ENCODE measurements at places on chromosomes 2 and 18. TPM values are rescaled to one million over a fixed set of nuclear protein-coding genes. Genes with fewer than 3 reads are reported as not detected.

DNA sequence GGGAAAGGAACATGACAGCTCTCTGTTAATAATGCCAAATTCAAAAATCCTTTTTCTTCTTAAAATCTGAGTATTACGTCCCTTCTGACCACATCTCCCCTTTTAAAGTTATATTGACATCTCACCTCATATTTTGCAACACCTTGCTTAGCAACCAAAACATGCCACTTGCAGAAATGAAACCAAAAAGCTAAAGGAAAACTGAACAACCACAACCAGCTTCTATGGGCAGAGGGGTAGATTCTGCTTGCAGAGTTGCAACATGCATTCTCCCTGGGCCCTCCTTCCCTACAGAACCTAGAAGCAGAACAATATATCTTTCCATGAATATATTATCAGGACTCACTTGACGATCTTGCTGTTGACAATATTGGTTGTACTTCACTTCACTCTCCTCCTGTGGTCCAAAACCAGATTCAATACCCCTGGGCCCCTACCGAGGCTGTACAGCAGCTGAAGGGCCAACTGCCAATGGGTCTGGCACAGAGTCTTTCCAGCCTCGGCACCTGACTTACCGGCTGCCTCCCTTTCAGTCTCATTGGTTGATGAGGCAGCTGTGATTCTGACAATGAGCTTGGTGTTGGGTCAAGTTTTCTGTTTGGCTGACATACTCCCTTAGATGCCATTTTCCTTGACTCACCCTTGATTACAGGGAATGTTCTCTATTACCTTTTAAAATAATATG lies 616.6 kb downstream of the ZEB2 start:
- no peaks in the 10 kb centered on the region for H3K27me3 ChIP-seq
- peaks cover 2% of the 10 kb centered on the region for H3K4me1 ChIP-seq
- H3K27ac ChIP-seq = no peak overlapping the region
- no peaks in the 10 kb centered on the region for H3K36me3 ChIP-seq
- no peak overlapping the region for H3K4me3 ChIP-seq

DNA sequence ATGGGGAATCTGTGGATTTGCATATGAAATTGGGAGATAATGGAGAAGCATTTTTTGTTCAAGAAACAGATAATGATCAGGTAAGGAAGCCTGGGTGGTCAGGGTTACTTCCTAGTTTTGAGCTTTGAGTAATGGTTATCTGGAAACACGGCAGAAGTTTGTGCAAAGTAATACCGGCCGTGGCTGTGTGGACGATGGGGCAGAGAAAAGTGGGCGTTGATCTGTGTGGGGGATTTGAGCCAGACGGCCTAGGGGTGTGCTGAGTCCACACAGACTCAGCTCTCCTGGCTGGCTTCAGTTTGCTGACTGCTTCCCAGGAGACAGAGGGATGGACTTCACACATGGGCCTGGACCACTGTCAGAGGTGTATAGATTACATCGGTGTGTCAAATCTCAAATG lies 21.3 kb downstream of the LPIN1 start:
- H3K4me1 ChIP-seq = peaks cover 6% of the 10 kb centered on the region
- no peak overlapping the region for H3K27ac ChIP-seq
- no peaks in the 10 kb centered on the region for H3K27me3 ChIP-seq
- peaks cover 48% of the 10 kb centered on the region for H3K36me3 ChIP-seq

Gene RUFY4
- not detected for total RNA-seq

DNA sequence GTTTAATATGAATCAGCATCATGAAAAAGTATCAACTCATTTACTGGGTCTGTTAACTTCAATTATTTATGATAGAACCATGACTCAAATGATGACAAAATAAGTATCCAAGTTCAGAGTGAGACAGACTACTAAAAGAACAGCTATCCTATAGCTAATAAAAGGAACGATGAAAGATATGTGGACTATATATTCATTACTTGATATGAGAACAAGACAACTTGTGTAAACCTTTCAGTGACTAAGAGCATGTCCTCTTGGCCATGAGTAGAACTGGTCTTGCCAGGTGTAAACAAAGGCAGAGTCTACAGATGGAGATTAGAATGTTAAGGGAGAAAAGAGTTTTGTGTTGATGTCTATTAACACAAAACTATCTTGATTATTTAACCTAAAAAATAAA lies 360.4 kb upstream of the ZC3H15 start:
- no peak for DNase-seq
- H3K36me3 ChIP-seq = no peaks in the 10 kb centered on the region
- H3K27me3 ChIP-seq = peaks cover 6% of the 10 kb centered on the region
- H3K4me1 ChIP-seq = peaks cover 14% of the 10 kb centered on the region

- peak overlapping the region; percentile 93 for H3K4me3 ChIP-seq
- no peak for DNase-seq
- H3K27ac ChIP-seq = peak overlapping the region; percentile 99
Measured at GRCh38 chr2:177551989-177552421, 159.4 kb downstream of the AGPS start.

Gene HOXD9
- total RNA-seq = not detected

DNA sequence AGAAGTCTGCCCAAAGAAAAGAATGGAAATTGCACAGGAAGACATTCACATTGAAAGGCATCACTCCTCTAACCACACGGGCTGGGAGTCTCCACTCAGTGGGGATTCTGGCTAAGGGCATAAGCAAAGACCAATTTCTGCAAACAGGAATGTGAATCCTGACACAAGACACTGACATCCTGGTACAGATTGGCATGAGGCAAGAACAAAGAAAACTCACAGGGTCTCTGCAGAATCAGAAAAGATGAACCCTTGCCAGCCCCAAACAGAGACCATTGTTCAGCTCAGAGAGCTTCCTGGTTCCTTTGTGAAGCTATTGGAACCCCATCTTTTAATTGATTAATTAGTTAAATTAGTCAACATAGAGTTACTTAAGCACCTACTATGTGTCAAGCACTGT lies 82.3 kb downstream of the UPP2 start:
- no peak overlapping the region for H3K4me3 ChIP-seq
- H3K4me1 ChIP-seq = peaks cover 55% of the 10 kb centered on the region
- H3K27me3 ChIP-seq = no peaks in the 10 kb centered on the region
- H3K27ac ChIP-seq = peak overlapping the region; percentile 59

Gene HOXD4
- total RNA-seq = not detected

DNA sequence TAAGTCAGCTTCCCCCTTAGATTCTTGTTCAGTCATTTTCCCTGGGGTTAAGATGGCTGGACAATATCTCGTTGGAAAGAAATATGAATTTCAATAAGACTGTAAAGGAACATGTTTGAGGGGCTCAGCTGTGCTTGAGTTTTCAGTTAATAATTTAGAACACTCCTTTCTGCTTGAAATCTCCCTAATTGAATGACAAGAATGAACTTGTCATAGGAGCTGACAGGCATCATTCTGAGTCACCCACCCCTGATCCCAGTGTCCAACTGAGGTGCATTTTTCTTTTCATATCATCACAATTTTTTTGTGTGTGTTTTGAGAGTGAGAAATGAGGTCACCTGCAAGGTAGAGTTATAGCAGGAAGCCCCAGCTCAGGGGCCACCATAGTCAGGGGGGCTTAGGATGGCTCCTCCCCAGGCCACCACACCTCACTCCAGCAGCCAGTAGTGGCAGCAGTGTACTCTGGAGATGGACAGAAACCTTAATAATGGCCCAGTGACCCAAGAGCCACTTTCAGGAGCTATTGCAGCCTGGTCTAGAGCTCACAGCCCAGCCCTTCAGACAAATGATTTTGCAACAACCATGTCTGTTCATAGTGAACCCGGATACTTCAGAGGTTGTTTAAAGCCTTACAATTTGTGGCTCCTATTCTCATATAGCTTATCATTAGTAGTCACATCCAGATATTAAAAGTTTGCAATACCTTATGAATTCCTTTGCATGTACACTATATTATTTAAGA lies 174.5 kb downstream of the MAIP1 start:
- no peak overlapping the region for H3K27ac ChIP-seq
- H3K36me3 ChIP-seq = no peaks in the 10 kb centered on the region

Gene POTEF
- total RNA-seq = not detected

Gene MC4R
- total RNA-seq = not detected

- H3K4me1 ChIP-seq = peaks cover 17% of the 10 kb centered on the region
- peaks cover 89% of the 10 kb centered on the region for H3K27me3 ChIP-seq
- no peak for DNase-seq
- H3K4me3 ChIP-seq = peak overlapping the region; percentile 38
Measured at GRCh38 chr2:44801841-44802776, 139.4 kb upstream of the SIX3 start.

GRCh38 chr2:134465228-134466105 lies 211.6 kb downstream of the MGAT5 start:
- no peak overlapping the region for H3K27ac ChIP-seq
- H3K4me1 ChIP-seq = no peaks in the 10 kb centered on the region
- H3K27me3 ChIP-seq = no peaks in the 10 kb centered on the region
- no peaks in the 10 kb centered on the region for H3K36me3 ChIP-seq
- H3K4me3 ChIP-seq = no peak overlapping the region

Gene WDR12
- total RNA-seq = 49.3 TPM

- peak overlapping the region; percentile 75 for H3K27ac ChIP-seq
- DNase-seq = no peak
- H3K4me1 ChIP-seq = peaks cover 72% of the 10 kb centered on the region
- H3K36me3 ChIP-seq = peaks cover 40% of the 10 kb centered on the region
- H3K27me3 ChIP-seq = no peaks in the 10 kb centered on the region
Measured at GRCh38 chr2:231200805-231201474, 2.5 kb downstream of the ARMC9 start.

GRCh38 chr18:60406721-60407120 lies 34.1 kb upstream of the MC4R start:
- no peaks in the 10 kb centered on the region for H3K4me1 ChIP-seq
- H3K27ac ChIP-seq = no peak overlapping the region
- peaks cover 71% of the 10 kb centered on the region for H3K27me3 ChIP-seq
- H3K4me3 ChIP-seq = no peak overlapping the region

Gene SLC19A3
- not detected for total RNA-seq

GRCh38 chr2:176854062-176854461 lies 358.5 kb upstream of the HNRNPA3 start:
- no peaks in the 10 kb centered on the region for H3K36me3 ChIP-seq
- H3K4me3 ChIP-seq = no peak overlapping the region
- no peak overlapping the region for H3K27ac ChIP-seq
- no peaks in the 10 kb centered on the region for H3K4me1 ChIP-seq

Gene BCL11A
- total RNA-seq = 10.7 TPM

DNA sequence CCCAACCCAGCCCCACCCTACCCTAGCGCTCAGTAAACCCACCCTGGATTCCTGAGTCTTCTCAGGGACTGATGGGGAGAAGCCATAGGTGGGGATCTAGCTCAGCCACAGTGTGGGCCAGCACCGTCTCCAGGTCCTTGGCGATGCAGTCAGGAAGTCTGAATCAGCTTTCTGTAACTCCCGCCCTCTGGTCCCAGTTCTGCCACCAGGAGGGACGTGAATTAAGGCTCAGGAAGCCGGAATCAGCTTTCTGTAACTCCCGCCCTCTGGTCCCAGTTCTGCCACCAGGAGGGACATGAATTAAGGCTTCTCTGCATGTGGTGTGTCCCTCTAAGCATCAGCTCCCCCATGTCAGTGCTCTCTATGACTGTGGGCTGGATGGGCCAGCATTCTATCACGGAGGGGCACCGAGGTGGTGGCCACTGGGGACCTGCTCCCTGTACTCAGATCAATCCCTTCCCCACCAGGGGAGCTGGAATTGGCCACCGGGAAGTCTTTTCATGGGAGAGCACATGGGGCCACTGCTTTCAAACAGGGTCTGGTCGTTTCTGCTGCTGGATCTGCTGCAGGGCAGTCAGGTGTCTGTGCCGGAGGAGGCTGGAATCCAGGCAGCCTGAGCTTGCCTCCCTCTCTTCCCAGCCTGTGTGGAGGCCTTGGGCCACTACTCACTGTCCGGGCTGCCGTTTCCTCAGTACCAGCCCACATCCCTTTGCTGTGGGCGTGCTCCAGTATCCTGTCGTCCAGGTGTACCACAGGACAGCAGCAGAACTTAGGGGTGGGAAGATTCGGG lies 24.7 kb downstream of the ASB18 start:
- peaks cover 4% of the 10 kb centered on the region for H3K36me3 ChIP-seq
- no peak overlapping the region for H3K27ac ChIP-seq
- H3K4me1 ChIP-seq = peaks cover 15% of the 10 kb centered on the region
- no peak overlapping the region for H3K4me3 ChIP-seq
- H3K27me3 ChIP-seq = peaks cover 13% of the 10 kb centered on the region

DNA sequence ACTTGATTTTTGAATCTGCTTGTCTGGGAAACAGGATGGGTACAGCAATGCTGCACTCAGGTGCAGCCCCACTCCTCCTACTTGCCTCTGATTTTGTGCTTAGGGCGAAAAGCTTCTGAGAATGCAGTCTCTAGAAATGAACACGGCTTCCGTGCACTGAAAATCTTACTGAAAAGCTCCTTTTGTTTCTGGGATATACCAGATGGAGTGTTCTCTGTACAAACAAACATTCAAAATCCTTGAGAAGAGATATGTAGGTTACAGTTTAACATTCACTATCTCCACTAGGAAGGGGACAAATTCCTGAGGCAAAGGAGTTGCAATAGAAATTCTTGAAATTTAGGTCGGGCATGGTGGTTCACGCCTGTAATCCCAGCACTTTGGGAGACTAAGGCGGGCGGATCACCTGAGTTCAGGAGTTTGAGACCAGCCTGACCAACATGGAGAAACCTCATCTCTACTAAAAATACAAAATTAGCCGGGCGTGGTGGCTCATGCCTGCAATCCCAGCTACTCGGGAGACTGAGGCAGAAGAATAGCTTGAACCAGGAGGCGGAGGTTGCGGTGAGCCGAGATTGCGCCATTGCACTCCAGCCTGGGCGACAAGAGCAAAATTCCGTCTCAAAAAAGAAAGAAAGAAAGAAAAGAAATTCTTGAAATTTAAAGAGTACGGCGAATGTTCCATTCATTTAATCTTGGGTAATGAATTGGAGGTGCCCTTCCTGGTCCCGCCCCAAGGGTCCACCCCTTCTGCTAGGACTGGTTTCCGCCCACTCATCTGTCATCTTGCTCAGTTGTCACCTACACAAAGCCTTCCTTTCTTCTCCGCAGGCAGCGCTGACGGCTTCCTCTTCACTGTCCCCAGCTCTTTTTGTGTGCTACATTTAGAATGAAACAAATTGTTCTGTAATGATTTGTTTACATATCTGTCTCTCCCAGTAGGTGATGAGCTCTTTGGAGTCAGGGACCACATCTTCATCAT lies 92.4 kb downstream of the SOCS6 start:
- H3K36me3 ChIP-seq = no peaks in the 10 kb centered on the region
- no peak for DNase-seq
- no peak overlapping the region for H3K4me3 ChIP-seq

Gene PDE1A
- total RNA-seq = 1.5 TPM

DNA sequence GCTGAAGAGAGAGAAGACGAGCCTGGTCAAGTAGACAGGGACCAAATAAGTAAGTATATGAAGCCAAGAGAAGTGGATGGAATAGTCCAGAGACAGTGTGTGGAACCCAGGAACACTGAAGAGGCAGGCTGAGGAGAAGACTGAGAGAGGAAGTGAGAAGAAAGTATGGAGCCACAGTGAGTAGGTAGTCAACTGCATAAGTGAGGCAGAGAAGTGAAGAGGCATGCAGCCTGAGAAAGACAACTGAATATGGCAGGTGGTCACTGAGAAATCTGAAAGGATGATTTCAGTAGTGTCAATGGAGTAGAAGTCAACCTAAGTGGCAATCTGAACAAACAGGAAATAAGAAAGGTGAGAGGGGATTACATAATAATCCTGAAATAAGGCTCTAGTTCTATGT lies 55.4 kb downstream of the CWC22 start:
- peaks cover 54% of the 10 kb centered on the region for H3K36me3 ChIP-seq
- H3K4me3 ChIP-seq = no peak overlapping the region
- H3K4me1 ChIP-seq = no peaks in the 10 kb centered on the region
- no peak overlapping the region for H3K27ac ChIP-seq
